ENCODE measurements at places on chromosomes 7 and 10.

DNA sequence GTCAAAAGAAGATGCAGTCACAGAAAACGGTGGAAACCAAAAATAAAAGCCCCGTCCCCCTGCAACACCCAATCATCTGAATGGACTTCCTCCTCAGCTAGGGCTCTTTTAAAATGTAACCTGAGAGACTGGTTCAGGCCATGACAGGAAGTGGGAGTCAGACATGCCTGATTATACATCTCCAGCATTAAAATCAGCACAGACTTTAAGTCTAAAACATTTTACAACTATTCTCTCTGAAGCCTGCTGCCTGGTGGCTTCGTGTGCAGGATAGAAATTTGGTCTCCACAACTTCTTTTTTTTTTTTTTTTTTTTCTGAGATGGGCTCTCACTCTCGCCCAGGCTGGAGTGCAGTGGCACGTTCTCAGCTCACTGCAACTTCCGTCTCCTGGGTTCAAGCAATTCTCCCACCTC is 30.3 kb downstream of the HACD1 start:
- no peak for DNase-seq

- DNase-seq: peak; percentile 29
Measured at GRCh38 chr10:74955796-74956195, 129.4 kb downstream of the KAT6B start.

DNA sequence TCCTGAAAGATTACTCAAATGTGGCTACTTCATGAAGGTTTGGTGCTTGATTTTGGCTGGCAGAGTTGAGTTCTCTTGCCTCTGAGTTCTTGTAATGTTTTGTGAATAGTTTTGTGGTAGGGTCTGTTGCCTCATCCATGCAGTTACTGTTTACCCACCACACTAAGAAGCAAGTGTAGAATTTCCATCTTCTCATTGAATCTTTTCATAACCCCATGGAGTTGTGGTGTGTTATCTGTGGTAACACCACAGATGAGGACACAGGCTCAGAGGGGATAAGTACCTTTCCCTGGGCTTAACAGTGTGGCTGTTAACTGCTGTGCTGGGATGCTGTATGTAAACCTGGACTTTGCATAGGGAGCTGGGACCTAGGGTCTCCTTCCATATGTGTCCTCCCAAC is 186.3 kb downstream of the CAMK1D start:
- no peak for DNase-seq

GRCh38 chr7:149884016-149884415 is 10.2 kb downstream of the ATP6V0E2 start:
- DNase-seq: no peak

GRCh38 chr10:22148961-22149360 is 68.9 kb downstream of the EBLN1 start:
- DNase-seq: peak; percentile 17

Measured in suppressor macrophage (primary cell).